Left ventricle myocardium inferior (tissue), 1 donor: ENCODE measurements at places on chromosomes 1 and 21. TPM values are rescaled to one million over a fixed set of nuclear protein-coding genes. Genes with fewer than 3 reads are reported as not detected.

- H3K4me1 ChIP-seq = no peaks in the 10 kb centered on the region
- no peak overlapping the region for H3K27ac ChIP-seq
- H3K27me3 ChIP-seq = no peaks in the 10 kb centered on the region
- DNase-seq = no peak
- H3K36me3 ChIP-seq = peaks cover 99% of the 10 kb centered on the region
Observed at GRCh38 chr1:235442788-235443429, 61.3 kb downstream of the B3GALNT2 start.

- DNase-seq = no peak
- H3K27me3 ChIP-seq = no peaks in the 10 kb centered on the region
- H3K4me1 ChIP-seq = peaks cover 24% of the 10 kb centered on the region
- H3K36me3 ChIP-seq = no peaks in the 10 kb centered on the region
- peak overlapping the region; percentile 38 for H3K4me3 ChIP-seq
Observed at GRCh38 chr1:67766141-67766978, 66.9 kb downstream of the GNG12 start.

DNA sequence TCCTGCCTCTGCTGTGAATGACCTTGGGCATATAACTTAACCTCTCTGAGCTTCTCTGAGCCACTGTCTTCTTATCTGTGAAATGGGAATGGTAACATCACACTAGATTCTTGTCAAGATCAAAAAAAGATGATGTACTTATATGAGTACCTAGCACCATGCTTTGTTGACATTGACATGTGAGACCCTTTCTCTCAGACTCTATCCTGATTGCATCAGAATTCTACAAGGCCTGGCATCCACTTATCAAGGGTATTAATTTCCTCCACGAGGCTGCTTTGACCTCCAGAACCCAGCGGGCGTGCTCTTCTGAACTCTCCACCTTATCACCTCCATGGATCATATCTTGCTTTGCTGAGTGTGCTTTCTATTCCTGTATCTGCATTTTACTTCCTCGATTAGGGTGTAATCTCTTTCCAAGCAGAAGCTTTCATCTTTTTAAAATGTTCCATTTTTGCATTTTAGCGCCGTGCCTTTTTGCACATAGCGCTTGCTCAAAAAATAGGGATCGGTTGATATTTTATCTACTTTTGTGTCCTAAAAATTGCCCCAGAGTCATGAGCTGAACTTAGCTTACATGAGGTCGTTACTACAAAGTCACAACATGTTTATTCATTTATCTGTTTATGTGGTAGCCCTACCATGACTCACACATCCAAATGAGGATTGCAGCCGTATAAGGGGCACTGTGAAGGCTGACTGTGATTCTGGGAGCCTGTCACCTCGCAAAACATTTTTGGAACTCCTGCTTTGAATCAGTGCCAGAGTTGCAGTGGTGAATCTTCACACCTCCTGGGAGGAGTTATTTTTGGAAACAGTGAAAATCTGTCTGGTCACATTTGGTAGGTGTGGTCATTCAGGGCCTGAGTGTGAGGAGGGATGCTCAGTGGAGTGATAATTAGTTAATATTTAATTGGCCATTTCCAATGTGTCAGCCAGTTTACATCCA, 63.2 kb downstream of the IER5 start:
- H3K27me3 ChIP-seq = no peaks in the 10 kb centered on the region
- H3K4me3 ChIP-seq = no peak overlapping the region
- H3K27ac ChIP-seq = peak overlapping the region; percentile 97
- no peak for DNase-seq
- peaks cover 59% of the 10 kb centered on the region for H3K4me1 ChIP-seq

DNA sequence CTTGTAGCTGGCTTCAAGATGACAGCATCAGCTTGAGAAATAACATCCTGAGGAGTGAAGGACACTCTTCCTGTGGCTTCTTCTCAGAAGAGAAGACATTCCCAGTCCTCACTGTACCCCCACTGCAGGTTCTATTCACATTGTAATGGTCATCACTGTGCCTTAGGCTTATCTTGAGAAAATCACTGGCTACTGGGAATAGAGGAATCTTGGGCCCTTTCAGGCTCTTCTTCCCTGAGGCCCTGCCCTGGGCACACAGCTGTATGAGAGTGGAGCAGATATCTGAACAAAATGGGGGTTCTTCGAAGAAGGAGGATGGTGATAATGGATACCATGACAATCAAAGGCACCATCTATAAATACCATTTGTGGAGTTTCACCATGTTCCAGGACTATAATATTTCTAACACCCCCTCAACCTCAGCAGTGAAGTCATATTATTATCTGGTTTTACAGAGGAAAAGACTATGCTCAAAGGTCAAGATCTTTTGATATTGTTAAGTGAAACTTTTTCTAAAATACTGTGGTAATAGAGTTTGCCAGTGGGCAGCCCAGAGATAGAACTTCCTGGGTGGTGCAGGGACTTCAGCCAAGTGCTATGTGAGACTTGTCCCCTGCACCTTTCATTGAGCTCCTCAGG, 143.1 kb upstream of the KCNE2 start:
- no peaks in the 10 kb centered on the region for H3K36me3 ChIP-seq
- no peaks in the 10 kb centered on the region for H3K27me3 ChIP-seq
- peaks cover 18% of the 10 kb centered on the region for H3K4me1 ChIP-seq
- H3K27ac ChIP-seq = no peak overlapping the region

- peaks cover 30% of the 10 kb centered on the region for H3K4me1 ChIP-seq
- H3K27me3 ChIP-seq = no peaks in the 10 kb centered on the region
- no peak overlapping the region for H3K27ac ChIP-seq
- H3K36me3 ChIP-seq = no peaks in the 10 kb centered on the region
Observed at GRCh38 chr1:185042737-185043136, 2.6 kb upstream of the RNF2 start.

DNA sequence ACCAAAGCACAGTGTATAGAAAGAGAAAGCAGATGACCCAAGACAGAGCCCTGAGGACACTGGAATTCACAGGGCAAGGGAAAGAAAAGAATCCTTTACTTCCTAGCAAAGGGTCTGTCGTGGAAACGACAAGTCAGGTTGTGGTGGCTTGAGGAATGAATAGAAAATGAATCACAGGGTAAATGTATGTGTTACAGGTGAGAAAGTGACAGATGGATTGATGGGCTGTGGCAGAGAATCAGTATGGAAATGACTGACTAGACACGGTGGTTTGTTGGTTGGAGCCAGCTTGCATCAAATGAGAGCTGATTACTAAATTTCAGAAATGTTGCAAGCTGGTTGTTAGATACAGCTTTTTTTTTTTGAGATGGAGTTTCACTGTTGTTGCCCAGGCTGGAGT, 46.9 kb downstream of the PTP4A2 start:
- H3K27me3 ChIP-seq = no peaks in the 10 kb centered on the region
- no peak overlapping the region for H3K27ac ChIP-seq
- no peaks in the 10 kb centered on the region for H3K36me3 ChIP-seq
- DNase-seq = no peak
- no peaks in the 10 kb centered on the region for H3K4me1 ChIP-seq

DNA sequence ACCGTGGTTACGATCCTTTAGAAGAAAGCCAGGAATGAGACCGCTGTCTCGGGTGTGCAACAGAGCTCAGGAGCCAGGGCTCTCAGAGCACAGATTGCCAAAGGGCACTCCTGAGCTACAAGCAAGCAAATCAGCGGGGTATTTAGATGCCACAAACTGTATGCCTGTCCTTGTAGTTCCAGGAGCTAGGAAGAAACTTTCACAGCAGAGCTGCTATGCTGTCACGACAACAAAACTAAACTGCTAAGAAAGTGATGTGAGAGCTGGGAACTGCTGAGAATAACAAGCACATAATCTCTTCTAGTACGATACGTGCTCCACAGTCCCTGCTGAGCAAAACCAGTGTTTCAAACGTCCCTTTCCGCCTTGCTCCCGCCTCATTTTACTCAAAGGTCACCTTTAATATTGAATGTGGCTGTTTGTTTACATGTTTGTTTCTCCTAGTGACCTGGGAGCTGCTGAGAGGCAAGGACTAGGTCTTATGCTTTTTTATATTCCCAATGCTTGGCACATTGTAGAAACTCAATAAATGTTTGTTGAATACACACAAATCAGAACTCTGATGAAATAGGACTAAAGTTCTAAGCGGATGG, 14.7 kb downstream of the GREM2 start:
- H3K36me3 ChIP-seq = no peaks in the 10 kb centered on the region

DNA sequence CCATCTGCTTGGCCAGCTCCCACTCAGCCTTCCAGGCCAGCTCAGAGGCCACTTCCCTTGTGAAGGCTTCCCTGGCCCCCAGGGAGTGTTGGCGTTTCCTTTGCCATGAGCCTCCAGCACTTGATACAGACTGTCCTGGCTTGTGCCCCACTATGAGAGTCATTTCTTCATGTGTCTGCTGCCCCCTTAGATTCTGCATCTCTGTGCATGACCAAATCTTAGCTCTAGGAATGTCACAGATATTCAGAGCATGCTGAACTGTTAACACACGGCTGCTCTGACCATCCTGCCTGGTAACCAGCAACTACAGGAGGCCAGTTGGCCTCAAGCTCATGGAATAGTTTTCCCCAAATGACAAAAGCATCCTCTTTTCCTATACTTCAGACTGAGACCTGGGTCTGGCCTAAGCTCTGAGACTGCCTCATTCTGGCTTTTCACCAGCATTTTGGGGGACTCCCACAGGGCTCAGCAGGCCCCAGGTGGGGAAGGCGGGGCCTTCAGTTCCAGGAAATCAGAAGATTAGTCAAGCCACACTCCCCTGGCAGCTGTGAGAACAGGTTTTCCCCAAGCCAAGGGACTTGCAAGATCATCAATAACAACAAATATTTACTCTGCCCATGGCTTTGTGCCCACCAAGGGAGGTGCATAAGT, 182.6 kb upstream of the EDN2 start:
- H3K27me3 ChIP-seq = no peaks in the 10 kb centered on the region
- H3K36me3 ChIP-seq = no peaks in the 10 kb centered on the region
- H3K4me1 ChIP-seq = peaks cover 25% of the 10 kb centered on the region

The CD1E gene
- not detected for total RNA-seq

The TMEM82 gene
- not detected for total RNA-seq

The LHX8 gene
- not detected for total RNA-seq

The GBP1 gene
- 5.7 TPM for total RNA-seq

The HRNR gene
- total RNA-seq = not detected

The OR2M3 gene
- total RNA-seq = not detected
